NCI-H1436 treated with DMSO at 0.1 percent for 48 hours (cell line): ENCODE measurements at places on chromosomes 4 and X.
A peak's percentile ranks its signal among the peaks of the same experiment; 100 is the strongest.

DNA sequence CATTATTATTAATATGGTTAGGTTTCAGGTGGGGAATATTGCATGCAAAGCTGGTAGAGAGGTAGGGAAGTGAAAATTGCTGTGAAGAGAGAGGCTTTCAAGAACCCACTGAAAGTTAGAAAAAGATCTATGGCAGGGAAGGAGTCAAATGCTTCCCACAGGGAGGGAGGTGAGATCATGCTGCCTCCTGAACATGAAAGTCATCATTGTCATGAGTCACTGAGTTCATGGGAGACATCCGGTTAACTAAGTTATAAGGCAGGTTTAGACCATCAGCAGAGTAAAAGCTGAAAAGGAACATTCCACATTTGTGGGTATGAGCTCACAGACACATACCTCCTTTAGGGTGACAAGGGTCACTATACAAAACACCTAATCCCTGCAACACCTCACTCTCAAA is 16.2 kb downstream of the GATB start:
- no peak for DNase-seq

GRCh38 chr4:46258431-46258830 is 131.5 kb downstream of the GABRA2 start:
- no peak for DNase-seq

DNA sequence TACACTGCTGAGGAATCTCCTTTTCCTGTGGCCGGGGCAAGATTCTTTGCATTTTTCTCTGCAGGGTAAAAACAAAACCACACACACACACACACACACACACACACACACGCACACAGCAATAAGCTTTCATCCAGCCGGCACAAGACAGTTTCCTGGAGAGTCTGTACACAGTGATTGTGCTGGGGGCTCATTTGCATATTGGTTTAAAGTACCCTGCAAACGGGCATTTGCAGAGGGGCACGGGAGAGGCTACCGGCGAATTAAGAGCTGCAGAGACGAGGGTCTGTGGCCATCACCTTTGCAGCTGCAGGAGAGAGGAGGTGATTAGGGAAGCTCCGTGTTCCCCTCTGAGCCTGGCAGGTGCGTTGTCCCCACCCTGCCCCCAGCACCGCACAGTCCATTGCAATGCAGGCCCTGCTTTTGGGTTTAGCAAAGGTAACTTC is 219.9 kb downstream of the SHOX start:
- DNase-seq, result no peak

DNA sequence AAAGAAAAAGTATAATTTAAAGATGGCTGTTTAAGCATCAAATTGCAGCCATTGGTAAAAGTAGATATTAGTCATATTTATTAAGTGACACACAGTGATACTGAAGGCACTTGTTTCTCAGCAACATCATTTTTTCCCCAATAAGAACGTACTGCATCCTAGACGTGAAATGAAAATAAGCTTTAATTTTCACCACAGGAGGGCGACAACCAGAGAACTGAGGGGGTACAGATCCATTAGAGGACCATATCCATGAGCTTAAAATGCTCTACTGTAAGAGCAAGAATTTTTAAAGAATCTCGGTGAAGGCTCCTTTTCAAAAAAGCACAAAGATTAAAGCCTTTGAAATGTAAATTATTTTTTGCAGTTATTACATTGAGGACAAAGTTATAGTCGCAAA is 33.4 kb downstream of the FRG1 start:
- DNase-seq, result no peak

GRCh38 chrX:6026980-6027379 is 201.7 kb downstream of the NLGN4X start:
- no peak for DNase-seq

- DNase-seq, result no peak
Observed at GRCh38 chr4:177490769-177491168, 48.5 kb upstream of the AGA start.

DNA sequence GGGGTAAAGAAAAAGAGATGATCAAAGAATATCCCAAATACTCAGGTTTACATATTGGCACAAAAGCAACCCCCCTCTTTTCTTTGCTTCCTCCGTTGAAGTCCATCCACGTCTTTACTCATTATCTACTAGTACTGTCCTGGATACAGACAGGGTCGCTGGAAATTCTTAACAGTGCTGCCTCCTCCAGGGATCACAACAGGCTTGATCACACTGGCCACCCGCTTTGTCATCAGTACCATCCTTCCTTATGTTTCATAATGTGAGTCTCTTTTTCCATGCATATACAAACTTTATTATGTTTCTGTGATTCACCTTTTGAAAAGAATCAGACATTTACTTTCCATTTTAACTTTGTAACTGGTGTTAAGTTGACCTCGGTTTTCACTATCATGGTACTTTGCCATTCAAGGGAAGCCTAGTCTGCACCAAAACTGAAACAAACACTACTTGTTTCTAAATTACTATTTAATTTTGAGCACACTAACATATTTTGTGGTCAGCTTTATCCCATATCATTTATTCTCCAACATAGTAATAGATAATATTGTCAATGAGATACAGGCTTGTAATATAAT is 387.5 kb upstream of the PPP1R2C start:
- no peak for DNase-seq

GRCh38 chrX:31024866-31025265 is 47.0 kb downstream of the FTHL17 start:
- no peak for DNase-seq

GRCh38 chrX:10233173-10233572 is 76.4 kb downstream of the CLCN4 start:
- no peak for DNase-seq

DNA sequence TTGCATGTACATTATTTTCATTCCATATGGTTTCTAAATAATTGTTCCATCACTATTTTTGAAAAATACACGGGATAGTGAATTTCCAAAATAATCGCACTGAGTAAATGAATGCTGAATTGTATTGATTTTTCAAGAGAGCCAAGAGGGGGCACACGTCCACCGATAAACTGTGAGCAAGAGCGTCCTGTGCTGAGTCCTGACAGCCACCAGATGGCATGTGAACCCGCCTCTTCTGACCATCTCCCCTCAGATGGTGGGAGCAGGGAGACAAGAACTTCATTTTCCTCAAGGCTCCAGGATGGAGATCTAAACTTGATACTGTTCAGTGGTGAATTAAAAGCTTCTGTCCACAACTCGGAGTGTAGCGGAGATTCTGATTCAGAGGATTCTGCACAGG is 30.6 kb upstream of the IL9R start:
- peak; percentile 1 for DNase-seq

GRCh38 chr4:67291644-67292043 is 253.7 kb downstream of the CENPC start:
- no peak for DNase-seq

DNA sequence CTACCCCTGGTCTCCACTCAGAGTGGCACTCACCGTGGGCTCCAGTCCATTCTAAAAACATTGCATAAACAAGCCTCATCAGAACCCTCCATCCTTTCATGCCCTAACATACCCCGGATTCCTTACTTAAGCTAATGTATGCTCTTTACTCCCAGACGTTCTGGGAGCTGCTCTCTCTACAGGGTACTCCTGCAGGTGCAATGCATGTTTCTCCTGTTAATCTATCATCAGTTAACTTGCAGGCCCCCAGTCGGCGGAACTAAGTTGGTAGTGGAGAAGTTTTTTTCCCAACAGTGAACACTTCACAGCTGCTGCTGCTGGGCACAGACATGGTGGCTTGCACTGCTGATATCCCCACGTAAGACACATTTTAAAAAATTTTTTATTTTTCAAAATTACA is 161.6 kb upstream of the FAT1 start:
- no peak for DNase-seq

- no peak for DNase-seq
Observed at GRCh38 chrX:39716401-39716800, 381.4 kb downstream of the BCOR start.

- no peak for DNase-seq
Observed at GRCh38 chr4:15521442-15522039, 51.9 kb downstream of the CC2D2A start.

DNA sequence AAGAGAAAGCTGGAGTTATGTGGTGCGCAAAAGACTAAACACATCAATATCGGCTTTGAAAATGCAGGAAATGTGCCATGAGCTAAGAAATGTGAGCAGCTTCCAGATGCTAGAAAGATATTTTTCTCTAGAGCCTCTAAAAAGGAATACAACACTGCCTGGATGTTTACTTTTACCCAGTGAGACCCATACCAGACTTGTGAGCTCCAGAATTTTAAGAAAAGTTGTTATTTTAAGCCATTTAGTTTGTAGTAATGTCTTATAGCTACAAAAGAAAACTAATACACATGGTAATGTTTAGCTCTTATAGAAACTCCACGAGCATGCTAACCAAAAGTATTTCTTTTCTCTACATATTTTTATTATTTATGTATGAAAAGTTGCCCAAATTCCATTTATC is 1389.4 kb downstream of the C4orf33 start:
- DNase-seq, result no peak

DNA sequence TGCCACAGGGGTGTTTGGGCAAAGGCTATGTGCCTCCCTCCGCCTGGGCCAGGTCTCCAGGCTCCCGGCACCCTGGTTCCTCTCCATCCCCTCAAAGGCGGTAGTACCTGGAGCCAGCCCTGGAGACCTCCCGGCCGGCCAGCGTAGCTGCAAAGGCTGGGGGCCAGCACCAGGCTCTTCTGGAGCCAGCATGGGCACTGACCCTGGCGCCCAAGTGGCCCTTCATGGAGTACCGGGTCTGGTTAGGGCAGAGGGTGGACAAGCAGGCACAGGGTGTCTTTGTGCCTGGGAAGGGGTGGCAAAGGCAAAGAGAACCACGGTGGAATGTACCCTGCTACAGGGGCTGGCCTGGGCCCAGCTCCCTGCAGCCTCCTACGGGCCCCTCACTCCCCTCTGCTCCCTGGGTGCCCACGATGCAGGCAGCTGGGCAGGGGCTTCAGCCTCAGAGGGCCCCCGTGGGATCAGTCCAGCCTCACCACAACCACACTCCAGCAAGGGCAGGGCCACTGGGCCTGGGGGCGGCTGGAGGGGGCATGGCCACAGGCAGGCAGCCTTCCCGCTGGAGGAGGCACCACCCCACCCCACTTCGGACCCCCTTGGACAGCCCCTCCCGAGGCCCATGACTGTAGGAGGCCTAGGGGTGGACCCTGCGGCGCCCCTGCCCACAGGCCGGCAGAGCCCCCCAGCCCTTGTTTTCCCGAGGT is 112.9 kb upstream of the NKX1-1 start:
- DNase-seq, result no peak

DNA sequence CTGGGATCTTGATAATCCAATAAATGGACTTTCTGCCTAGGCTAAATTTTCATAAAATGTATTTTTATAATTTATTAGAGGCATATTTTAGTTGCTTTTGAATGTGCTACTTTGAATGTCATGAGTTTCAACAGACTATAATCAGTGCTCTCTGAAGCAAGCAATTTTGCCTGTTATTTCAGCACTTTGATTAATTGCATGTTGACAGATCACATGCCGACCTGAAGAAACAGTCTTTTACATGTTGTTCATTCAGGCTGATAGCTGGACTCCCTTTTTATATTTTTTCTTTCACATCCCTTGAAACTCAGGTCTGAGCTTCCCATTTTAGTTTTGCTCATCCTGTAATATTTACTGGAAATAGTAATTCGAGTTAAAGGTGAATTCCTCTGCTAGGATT is 341.0 kb downstream of the NAP1L3 start:
- no peak for DNase-seq

DNA sequence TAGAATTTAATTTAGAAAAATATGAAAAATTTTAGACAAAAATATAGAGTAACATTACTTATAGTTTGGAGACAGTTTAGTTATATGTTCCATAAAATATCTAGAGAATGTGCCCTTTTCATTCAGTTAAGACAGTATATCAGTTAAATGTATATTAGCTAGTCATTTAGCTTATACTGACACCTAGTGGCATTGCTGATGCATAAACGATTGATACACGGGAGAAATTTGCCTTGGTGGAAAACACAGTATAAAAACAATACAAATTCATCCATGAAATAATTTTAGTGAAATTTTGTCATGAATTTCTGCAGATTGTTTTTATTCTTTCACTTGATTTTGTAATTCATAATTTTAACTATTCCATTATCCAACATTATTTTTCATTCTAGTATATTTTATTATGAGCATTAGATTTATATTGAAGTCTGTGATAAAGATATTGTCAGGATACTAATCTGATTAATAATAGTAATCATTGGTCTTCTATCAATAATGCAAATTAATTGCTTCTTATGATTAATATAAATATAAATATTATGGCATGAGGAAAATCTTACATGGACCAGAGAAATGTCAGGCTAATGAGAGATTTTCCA is 219.0 kb downstream of the TLL1 start:
- DNase-seq, result peak; percentile 22

DNA sequence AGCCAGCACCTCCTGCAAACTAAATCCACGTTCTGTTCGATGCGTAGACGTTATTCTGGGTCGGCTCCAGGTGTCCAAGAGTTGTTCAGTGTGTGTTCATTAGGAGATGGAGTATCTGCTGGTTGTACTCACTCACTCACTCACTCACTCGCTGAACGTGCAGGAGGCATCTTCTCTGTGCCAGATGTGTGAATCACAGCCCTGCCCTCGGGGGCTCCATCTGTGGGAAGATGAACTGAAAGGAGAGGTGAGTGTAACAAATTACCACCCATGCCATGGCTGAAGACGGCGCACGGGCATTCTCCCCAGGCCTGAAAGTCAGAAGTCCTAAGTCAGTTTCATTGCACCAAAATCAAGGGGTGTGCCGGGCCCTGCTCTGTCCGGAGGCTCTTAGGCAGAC is 16.1 kb downstream of the NSG1 start:
- DNase-seq, result no peak

GRCh38 chrX:127404161-127404560 is 584.6 kb downstream of the PRR32 start:
- no peak for DNase-seq

- DNase-seq, result no peak
Observed at GRCh38 chrX:63785708-63786040, 660 bp upstream of the ARHGEF9 start.

DNA sequence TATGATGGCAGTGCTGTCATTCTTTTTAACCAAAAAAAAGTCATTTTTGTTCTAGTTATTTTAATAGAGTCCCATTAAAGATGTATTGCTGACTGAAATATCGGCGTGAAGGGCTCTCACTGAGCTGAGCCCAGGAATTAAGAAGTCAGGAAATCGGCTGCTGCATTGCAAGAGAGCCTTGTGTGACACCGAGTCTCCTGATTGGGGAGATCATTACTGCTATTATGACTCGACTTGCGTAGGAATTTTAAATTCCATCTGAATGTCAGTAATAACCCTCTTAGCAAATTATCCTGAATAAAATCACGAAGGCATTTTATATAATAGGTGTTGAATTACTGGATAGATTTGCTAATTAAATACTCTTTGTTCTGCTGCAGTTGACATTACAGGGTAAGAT is 111.5 kb downstream of the POLA1 start:
- no peak for DNase-seq

- no peak for DNase-seq
Observed at GRCh38 chrX:132877954-132878536, 80.4 kb downstream of the HS6ST2 start.

- DNase-seq, result no peak
Observed at GRCh38 chr4:128488055-128488705, 200.6 kb upstream of the PGRMC2 start.

DNA sequence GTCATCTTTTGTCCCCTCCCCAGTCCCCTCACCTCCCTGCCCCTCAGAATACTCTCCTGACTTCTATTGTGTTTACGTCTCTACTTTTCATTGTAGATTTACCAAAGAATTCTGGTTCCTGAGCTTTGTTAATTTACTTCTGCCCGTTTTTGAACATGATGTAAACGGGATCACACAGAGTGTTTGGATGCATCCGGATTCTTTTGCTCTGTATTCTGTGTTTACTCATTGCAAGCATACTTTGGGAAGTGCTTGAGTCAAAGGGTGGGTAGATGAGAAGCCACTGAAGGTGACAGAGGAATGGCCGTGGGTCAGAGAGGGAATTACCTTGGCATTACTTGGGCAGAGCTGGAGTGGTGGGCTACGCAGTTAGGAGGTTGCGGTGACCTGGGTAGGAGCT is 18.0 kb downstream of the CLCN4 start:
- no peak for DNase-seq
